Activated CD4-positive, alpha-beta T cell treated with anti-CD3 and anti-CD28 coated beads, Interleukin-2, Interleukin-6, amounts not matched to agents 100 ng/mL and 50 ng/mL, durations not matched to agents 16 hours and 8 hours (primary cell): ENCODE measurements at places on chromosomes 1 and 21.

DNA sequence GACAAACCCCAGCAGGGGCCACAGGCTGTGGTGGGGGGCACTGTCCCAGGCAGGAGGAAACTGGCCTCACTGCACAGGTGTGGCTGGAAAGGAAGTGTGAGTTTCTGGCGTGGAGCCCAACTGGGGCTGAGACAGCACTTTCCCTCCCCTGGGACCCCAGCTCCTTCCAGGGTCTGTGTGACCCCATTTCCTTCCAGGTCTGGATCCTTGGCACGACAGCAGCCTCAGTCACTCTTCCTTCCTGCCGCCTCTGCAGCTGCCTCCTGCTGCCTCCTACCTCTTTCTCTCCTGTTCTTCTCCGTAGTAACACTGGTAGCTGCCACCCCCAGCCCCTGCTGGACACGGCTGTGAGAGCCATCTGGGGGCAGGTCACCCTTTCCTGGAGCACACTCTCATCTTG, 88.0 kb downstream of the SIK1 start:
- DNase-seq, result no peak

GRCh38 chr1:229248821-229249817, 21.8 kb upstream of the RAB4A start:
- DNase-seq, result no peak

DNA sequence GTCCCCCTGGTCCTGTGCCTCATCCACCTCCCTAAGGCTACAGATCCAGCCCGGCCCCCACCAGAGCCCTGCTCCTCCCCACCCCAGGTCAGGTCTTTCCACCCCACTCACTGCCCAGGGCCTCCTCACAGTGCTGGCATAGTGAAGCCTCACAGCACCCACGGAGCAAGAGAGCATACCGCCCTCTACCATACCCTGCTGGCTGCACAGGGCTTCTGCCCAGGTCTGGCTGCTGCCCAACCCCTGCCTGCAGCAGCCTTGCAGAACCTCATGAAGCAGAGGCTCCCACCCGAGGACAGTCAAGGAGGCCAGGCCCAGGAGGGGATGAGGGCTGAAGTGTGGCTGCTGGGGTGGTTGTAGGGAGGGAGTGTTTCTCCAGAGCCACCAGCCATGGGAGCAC, 19.7 kb upstream of the ARF1 start:
- DNase-seq, result no peak

GRCh38 chr1:201305815-201306214, 22.5 kb downstream of the PKP1 start:
- no peak for DNase-seq

GRCh38 chr21:31443736-31444521, 99.9 kb upstream of the TIAM1 start:
- no peak for DNase-seq

DNA sequence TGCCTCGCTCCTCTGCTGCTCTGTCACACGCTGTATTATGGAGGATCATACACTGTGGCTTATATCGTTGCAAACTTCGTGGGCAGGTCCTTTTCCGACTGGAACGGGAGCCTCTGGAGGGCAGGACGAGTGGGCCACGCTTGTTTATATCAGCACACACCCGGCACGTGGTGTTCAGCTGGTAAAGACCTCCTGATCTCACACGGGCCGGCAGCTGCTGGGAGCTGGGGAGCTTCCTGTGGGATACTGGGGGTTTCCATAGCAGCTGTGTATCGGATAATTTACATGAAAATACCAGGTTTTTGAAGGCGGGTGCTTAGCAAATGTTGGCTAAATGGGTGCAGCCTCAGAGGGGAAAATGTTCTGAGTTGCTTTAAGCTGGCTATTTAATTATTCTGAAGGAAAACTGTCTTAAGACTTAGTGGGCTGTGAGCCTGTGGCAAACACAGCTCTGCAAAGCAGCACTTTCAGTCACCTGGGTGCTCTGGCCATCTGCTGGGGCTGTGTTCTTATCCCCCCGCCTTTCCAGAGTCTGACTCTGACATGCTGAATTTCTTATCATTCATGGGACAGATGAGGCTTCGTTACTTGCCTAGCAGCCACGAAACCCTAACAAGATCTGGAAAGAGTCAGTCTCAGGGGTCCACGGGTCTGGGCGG, 103.6 kb upstream of the GCLM start:
- DNase-seq, result no peak

DNA sequence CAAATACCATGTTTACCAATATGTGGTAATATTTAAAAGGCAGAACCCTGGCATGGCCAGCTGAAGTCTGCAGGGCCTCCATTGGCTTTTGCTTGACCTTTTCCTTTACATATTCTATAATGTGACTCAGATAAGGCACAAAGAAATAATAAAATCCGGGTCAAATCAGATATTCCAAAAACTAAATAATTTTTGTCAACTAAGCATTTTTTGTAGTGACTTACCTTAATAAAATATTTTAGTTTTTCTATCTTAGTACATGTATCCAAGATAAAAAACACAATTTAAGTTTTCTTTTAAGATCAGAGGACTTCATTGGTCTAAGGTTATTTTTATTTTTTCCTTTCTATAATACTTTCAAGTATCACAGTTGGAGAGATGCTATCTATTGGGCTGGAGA, 179.4 kb upstream of the ADAMTS5 start:
- DNase-seq, result no peak

DNA sequence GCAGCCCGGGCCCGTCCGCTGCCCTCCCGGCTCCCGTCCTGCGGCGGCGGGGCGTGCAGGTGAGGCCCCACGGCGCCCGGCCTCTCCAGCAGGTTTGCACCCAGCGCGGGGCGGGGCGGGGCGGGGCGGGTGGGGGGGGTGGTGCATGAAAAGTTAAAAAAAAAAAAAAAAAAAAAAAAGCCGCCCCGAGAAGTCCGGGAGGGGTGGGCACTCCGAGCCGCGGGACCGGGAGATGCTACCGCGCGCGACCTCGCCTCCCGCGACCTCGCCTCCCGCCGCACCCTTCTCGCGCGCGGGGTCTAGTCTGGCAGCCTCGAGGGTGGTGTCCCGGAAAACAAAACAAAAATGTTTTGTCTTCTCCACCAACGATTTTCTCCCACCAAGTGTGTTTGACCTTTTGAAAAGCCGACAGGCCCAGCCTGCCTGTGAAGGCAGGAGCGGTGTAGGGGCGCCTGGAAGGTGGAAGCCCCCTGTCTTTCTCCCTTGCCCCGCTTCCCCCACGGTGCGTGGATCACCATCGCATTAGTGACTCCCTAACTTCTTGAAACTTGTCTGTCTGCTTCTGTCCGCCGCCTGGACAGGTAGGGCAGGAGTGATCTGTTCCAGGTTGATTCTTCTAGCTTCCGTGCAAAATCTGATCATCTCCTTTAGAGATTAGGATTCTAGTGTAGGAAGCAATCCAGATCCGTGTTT, 569 bp downstream of the RCAN3 start:
- no peak for DNase-seq
